ENCODE measurements at places on chromosomes 6 and 20.

- no peak for DNase-seq
Measured at GRCh38 chr6:70657706-70658105, 10.0 kb upstream of the SMAP1 start.

DNA sequence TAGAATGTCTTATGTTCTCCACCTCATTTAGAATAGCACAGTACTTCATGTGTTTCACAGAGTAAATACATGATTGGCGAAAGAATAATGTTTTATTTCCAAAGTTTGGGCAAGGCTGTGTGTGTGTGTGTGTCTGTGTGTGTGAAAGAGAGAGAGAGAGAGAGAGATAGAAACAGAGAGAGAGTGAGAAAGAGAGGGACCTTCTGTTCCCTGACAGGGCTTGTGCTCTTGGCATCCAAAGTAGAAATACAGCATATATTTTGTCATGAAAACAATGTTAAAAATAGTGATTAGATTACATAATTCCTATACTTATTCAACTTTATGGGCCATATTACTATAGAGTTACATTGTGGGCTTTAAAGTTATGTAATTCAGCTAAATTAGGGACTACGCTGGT, 201.2 kb downstream of the KIF6 start:
- no peak for DNase-seq

DNA sequence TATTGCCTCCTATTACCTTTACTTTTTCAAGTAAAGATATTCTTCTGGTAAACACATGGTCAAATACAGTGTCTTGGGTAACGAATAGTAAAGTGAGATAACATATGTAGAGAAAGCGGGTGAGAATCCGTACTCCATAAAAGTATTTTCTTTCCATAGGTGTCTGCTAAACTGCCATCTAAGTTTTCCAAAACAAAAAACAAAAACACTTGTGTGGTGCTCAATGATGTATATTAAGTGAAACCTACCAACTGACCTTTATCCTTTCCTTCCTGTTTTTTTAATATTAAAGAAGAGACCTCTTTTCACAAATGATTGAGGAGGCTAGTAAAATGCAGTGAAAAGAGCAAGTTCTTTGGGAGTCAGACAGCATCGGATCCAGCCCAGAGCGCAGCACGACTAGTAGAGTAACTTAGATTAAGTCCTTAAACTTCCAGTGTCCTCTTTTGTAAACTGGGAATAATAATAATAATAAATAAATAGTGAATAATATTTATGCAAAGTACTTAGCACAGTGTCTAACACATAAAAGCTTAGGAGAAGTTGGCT, 437 bp upstream of the CDKAL1 start:
- DNase-seq = no peak

DNA sequence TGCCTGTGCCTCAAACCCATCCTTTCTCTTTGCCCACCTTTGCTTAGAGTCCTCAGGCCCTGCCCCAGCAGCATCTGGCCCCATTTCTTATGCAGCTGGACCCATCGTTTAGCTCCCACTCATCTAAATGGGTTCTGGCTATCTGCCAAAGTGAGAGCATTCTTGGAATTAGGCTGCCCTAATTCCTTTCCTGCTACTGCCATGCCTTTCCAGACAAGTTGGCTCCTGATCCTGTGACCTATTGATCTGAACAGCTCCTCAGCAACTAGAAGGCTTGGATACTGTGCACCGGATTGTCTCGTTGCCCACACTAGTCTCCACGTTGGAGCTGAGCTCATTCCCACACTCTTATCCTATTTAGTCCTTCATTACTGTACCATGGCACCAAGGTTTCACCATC, 22.9 kb downstream of the DZANK1 start:
- peak; percentile 8 for DNase-seq

DNA sequence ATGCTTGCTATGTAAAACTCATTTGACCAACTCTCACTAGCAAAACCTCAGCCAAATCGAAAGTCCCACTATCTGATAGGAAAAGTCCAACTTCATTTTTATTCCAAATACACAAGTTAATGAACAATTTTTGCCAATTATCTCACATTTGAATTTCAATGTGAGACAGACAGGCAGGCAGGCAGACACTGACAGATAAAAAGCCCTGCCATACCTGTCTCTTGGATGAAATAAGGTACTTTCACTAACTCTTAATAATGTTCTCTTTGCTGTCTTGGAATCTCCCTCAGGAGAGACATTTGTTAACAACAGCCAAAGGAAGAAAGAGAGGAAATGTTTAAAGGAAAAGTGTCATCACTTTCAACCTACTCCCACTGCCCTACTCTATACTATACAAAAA, 82.0 kb downstream of the RNGTT start:
- DNase-seq = no peak

DNA sequence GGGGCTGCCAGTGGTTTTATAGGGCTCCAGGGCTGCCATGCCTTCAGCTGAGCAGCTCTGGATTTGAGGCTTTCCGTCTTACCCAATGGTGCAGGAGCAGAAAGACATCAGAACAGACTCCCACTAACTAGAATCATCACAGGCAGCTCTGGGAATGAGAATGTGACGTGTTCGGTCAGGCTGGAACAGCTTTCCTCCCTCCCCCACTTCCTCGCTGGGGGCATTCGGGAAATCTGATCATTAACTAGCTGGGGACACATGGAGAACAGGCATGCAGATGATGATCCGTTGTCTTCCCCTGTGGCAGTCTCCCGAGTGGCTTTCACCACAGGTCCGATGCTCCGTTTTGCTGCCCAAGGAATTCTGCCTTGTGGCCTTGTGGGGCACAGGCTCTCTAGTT, 5.5 kb upstream of the MTG2 start:
- DNase-seq = no peak

DNA sequence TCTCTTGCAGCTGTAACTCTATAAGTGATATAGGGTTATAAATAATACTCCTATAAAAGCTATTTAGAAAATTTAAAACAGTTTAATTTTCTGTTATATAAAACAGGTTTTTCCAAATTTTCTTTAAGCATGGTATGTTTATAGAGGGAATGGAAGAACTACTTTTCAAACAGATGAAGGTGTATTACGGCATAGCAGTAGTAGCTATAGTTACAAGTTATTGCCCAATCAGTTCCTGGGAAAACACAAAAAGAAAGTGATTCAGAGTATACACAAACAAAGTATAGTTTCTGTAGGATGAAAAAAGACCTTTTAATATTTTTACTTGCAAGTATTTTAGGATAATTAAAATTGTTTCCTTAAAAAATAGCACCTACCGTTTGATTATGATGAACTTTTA, 9.8 kb downstream of the SLC17A5 start:
- DNase-seq = peak; percentile 67

DNA sequence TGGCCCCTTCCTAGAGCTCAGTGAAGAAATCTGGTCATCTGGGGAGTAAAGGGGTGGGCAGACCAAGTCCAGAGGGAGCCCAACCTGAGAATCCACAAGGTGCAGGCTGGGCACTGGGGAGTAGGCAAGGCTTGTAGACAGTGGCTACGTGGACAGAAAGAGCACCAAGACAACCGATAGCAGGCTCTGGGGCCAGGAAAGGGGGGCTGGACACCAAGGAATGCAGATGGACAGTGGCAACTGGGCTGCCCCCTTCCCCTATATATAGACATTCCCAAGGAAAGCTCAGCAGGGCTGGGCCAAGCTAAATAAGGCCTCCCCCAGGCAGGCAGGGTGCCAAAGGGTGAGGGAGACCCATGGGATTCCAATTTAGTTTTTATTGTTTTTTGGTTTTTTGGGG, 1.5 kb upstream of the TNNC2 start:
- DNase-seq = no peak

DNA sequence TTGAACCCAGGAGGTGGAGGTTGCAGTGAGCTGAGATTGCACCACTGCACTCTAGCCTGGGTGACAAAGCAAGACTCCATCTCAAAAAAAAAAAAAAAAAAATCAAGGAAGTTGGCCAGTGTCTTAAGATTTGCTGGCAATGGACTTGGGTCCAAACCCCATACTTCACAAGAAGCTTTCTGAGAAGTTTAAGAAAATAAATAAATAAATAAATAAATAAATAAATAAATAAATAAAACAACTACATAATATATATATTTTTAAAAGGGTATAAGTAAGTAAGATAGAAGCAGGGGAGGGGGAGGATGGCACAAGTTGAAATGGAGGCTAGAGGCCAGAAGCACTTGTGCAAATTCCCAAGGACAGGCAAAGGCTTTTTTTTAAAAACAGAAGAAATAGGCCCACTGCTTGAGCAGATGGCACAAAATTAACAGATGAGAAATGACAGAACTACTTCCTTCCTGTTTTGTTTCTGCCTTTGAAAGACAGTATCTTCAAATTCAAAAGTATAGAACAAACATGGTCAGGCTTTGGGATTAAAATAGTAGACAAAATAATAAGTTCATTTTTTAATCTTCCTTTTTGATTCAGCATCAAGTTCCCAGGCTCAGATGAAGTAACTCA, 287.7 kb downstream of the ALDH8A1 start:
- no peak for DNase-seq

DNA sequence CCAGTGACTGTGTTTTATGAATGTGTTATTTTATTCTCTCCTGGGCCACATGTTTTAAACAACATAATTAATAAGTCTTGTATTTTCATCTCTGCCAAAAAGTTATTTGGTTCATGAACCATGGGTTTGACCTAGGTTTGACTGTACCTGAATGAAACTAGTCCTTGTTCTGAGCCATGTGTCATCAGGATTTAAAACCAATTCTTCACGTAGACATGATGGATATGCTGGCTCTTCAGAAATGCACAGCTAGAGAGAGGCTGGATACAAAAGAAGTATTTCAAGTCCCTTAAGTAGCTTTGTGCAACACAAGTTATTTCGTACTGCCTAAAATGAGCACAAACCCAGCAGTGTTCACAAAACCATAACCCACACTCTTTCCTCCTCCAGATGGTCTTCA, 116.1 kb downstream of the IBTK start:
- no peak for DNase-seq

GRCh38 chr6:16622193-16622592, 139.1 kb downstream of the ATXN1 start:
- DNase-seq = no peak

GRCh38 chr20:45969712-45970634, 2.0 kb downstream of the ZNF335 start:
- DNase-seq = peak; percentile 81
